ENCODE measurements at places on chromosomes 11 and 22.

GRCh38 chr22:41571786-41572185, 11.0 kb downstream of the CSDC2 start:
- DNase-seq, result no peak

GRCh38 chr11:46698597-46698996, 1.8 kb downstream of the ARHGAP1 start:
- DNase-seq, result no peak

GRCh38 chr11:78925387-78925786, 350.7 kb upstream of the NARS2 start:
- DNase-seq, result no peak

DNA sequence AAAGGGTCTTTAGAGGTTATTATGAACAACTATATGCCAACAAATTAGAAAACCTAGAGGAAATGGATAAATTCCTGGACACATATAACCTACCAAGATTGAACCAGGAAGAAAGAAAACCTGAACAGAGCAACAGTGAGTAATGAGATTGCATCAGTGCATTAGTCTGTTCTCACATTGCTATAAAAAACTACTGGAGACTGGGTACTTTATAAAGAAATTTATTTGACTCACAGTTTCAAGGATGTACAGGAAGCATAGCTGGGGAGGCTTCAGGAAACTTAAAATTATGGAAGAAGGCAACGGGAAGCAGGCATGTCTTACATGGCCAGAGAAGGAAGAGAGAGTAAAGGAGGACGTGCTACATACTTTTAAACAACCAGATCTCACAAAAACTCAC, 70.8 kb upstream of the GNAZ start:
- peak; percentile 34 for DNase-seq

- peak; percentile 49 for DNase-seq
These were observed 12.4 kb downstream of the NRXN2 start for GRCh38 chr11:64710418-64711137.

GRCh38 chr11:83166193-83166866, 9.4 kb downstream of the PCF11 start:
- DNase-seq, result no peak

- peak; percentile 81 for DNase-seq
These were observed 68.6 kb upstream of the SORL1-AS1 start for GRCh38 chr11:121521145-121522042.

- no peak for DNase-seq
These were observed 21.5 kb downstream of the POLR3H start for GRCh38 chr22:41522813-41523212.

DNA sequence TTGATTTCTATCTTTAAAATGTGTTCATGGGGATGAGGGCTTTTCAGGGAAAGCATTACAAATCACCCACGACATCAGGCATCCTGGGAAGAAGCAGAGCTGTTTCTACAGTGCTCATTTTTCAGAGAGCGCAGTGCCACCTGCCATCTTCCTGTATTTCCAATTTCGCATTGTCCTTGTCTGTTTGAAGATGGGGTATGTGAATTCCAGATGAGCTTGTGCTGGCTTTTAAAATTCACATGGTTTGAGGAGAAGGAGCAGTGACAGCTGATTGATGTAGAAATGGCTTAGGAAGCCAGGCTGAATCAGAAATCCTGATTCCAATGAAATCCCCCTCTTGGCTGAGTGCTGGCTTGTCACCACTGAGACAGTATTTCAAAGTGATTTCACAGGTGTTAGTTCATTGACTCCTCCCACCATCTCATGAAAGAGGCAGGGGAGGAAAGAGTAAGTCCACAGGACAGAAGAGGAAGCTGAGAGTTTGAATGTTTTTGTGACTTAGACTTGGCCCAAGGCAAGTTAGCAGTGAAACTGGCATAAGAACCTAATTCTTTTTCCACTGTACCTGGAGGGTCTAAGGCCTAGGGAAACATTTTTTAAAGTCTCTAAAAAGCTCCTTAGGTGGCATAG, 344.6 kb upstream of the C11orf87 start:
- DNase-seq, result peak; percentile 21

DNA sequence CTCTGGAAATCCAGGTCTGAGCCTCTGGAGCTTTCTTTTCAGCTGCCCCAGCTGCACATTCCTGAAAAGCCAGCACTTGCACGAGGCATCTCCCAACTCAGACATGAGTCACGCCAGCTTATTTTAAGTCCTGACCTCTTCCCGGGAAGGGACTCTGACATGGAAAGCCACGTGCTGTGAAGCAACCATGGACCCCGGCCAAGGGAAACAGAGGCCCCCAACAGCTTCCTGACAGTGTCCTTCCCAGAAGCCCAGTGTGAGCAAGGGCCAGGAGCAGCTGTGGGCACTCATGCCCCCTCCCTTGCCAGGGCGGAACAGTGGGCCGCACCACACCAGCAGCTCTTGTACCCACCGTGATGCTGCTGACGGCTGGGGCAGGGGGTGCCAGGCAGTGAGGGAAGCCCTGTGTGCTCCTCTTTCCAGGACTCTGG, 118.8 kb upstream of the CADM1 start:
- no peak for DNase-seq

DNA sequence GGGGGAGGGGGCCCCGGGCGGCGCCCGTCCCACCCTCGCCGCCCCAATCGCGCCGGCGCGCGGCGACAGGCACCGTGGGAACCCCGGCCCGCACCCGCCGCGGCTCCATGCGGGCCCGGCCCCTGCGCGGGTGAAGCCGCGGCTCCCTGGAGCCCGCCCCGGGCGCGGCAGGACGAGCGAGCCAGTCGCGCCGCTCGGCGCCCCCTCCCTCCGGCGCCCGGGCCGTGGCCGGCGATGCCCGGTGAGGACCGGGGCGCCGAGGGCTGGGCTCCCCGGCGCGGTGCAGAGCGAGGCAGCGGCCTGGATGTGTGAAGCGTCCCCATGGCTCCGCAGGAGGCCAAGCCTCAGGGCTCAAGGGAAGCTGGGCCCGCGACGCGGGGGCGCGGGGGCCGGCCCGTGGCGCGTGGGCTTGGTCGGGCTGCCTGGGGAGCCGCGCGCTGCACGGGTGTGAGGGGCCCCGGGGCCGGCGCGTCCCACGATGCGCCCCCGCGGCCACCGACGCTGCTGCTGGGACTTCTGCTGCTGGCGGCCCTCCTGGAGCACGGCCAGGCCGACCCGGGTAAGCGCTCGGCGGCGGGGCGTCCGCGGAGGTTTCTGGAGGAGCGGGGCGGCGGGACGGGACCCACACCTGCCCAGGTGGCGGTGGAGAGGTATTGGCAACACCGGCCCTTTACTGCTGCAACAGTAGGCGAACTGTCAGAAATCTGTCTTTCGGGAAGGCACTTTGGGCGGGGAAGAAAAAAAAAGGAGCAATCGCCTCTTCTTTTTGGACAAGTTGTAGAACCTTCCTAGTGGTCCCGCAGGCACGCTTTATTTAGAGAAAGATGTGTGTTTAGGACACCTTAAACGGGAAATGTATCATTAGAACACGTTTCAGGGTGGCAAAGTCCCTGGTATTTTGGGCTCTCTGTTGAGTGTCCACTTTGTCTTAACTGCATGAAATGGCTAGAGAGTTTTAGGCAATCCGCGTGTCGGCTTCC, 119.4 kb downstream of the HIPK3 start:
- DNase-seq, result no peak

GRCh38 chr11:82049199-82049598, 684.5 kb downstream of the FAM181B start:
- DNase-seq, result no peak

DNA sequence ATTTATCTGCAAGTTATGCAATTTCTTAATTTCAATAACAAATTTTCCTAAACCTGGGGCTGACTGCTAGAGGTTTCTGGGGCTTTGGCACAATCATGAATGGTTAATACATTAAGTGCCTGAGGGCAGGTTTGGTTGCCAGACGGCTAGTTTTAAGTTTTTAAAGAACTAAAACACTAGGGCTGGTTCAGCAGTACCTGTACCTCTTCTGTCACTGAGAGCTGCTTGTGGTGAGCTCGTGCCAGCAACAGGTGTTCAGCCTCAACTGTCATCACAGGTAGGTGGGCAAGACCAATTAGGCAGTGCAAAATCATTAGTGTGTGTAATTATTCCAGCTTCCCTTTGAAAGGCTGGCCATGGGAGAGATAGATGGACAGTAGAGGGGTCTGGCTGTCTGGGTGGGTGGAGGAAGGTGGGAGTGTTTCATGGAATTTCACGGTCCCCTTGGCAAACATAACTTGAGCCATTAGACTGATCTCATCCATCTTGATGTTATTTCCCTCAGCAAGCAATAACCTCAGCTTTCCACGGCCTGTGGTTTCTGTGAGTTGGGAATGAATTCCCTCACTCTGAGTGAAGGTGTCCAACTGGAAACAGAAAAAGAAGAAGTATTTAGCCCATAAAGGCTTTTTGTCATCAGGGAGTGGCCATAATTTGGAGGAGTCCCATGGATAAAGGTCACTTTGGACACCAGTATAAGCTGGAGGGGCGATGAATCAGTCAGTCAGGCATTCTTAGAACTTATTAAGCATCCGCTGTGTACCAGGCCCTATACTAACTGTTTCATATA, 114.8 kb downstream of the SNX19 start:
- DNase-seq, result no peak

DNA sequence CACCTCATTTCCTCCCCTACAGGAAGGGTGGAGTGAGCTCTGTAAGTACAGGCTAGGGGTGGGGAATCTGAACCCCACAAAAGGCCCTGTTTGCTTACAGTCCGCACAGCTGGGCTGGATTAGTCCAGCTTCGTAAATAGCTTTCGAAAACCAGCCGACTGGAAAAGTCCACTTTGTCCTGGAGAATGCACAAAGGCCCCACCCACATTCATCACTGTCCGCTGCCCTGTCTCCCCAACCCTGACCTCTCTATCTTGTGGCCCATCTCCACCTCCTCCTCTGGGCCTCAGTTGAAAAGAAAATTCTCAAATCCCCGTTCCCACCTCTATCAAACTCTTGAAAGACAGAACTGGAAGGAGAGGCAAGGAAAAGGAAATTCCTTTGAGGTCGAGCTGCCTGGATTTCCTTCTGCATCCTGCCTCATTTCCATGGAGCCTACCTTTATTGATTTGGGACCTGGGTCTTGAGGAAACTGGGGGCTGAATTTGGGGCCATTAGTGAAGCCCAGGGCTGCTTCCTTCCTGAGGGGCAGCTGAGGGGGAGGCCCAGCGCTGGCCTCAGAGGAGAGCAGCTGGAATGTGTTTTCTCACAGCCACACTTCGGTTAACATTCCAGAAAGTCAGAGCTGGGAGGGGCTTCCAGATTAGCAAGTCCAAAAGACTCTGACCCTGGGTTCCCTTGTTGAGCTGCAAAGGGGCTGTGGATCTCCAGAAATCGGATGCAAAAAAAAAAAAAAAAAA, 147.6 kb downstream of the FBXO7 start:
- no peak for DNase-seq

- DNase-seq, result no peak
These were observed 21.2 kb downstream of the LIF start for GRCh38 chr22:30225220-30225927.

- DNase-seq, result no peak
These were observed 32.6 kb upstream of the NNMT start for GRCh38 chr11:114263513-114264170.

DNA sequence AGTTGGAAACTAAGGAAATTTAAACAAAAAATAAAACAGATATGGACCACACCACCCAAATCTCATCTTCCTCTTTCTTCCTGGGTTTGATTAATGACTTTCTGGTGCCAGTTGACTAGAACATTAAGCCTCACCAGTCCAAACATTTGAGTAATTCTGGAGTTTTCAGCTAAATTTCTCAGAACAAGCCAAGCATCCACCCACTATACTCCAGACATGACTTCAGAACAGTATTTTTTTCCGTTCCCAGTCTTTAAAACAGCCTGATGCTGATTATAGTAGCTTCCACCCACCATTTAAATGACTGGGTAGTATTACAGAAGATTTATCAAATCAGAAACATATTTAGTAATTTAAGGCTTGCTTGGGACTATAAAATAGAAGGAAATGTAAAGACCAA, 230.9 kb upstream of the UBASH3B start:
- no peak for DNase-seq

DNA sequence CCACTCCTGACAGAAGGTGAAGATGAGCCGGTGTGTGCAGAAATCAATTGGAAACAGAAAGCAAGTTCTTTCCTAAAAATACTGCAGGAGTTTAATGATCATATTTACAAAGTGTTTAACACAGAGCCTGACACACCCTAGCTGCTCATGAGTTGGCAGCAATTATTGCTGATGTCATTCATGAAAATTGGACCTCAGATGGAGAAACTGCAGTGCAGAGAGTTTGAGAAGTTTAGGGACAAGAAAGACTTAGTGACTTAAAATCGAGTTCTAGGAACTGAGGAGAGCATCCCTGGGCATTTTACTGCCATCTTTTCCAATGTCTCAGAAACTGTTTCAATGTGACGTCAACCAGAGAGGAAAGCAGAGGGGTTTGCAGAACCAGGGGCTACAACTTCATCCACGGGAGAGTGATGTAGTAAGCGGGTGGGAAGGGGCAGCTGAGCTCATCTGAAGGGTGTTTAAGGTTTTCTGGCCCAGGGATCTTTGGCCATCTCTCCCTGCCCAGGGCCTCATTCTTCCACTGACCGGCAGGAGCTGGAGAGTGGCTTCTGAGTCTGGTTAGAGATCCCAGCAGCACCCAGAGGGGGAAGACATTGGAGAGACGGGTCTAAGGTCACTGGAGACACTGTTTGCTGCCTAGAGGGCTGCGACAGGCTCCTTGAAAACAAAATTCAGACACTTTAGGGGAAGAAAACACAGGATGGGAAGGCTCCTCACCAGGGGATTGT, 21.1 kb upstream of the IGLL5 start:
- no peak for DNase-seq

GRCh38 chr22:25393121-25393805, 171.2 kb upstream of the GRK3 start:
- no peak for DNase-seq

- DNase-seq, result no peak
These were observed 49.9 kb downstream of the ZBTB16 start for GRCh38 chr11:114109206-114110090.

- no peak for DNase-seq
These were observed 109.9 kb upstream of the CADM1 start for GRCh38 chr11:115613986-115614632.

- peak; percentile 99 for DNase-seq
These were observed 7.3 kb downstream of the USP47 start for GRCh38 chr11:11848891-11849746.

GRCh38 chr11:79546351-79546750, 105.5 kb upstream of the TENM4 start:
- no peak for DNase-seq

DNA sequence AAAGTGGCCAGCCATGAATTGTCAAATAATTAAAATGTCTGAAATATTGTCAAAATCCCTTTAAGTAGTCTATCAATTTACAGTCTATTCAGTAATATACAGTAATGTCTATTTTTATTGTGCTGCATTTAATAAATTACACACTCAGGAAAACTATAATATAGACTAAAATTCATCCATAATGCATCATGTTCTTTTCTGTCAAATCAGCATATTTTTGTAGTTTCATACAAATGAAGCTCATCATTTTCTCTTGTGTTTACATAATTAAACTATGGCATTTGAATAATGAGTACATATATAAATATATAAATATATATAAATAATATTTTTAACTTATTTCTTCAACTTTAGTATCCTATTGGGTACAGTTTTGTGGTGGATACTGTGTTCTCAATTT, 868.7 kb upstream of the CHORDC1 start:
- no peak for DNase-seq

GRCh38 chr11:95575517-95575916, 214.1 kb downstream of the FAM76B start:
- DNase-seq, result no peak

All from MV-4-11 (cell line).